GM23338 (cell line): ENCODE measurements at places on chromosomes 4 and X. TPM values are rescaled to one million over a fixed set of nuclear protein-coding genes. Genes with fewer than 3 reads are reported as not detected.

DNA sequence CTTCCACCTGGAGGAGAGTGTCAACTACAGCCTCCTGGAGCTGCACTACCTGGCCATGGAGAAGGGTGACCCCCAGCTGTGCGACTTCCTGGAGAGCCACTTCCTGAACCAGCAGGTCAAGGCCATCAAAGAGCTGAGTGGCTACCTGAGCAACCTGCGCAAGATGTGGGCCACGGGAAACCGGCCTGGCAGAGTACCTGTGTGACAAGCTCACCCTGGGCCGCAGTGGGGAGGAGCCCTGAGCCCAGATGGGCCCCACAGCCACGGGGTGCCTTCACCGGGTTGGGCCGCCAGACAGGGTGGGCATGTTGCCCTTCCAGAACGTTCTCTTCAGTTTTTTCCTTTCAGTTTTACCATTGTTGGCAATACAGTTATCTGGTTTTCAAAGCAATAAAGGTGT lies 15.2 kb upstream of the FAM47A start:
- no peak for DNase-seq

- DNase-seq: no peak
Measured at GRCh38 chr4:13541176-13541604, 3.1 kb downstream of the NKX3-2 start.

SPANXN3 gene
- not detected in 2 replicates for total RNA-seq

LRAT gene
- 57.1 and 59.5 TPM in 2 replicates for total RNA-seq

CXorf49 gene
- total RNA-seq: not detected in 2 replicates

ESX1 gene
- not detected in 2 replicates for total RNA-seq
